Kidney (tissue), 22 donors: ENCODE measurements at places on chromosomes 3 and 15. TPM values are rescaled to one million over a fixed set of nuclear protein-coding genes. Genes with fewer than 3 reads are reported as not detected.

GRCh38 chr3:127217596-127218453, 24.9 kb downstream of the PRR23E start:
- DNase-seq, result no peak

STRIT1 gene
- not detected for total RNA-seq

ST8SIA2 gene
- total RNA-seq, result 0.38 TPM

SLC22A13 gene
- total RNA-seq, result 0.16 TPM

ROPN1 gene
- total RNA-seq, result 0.54 TPM
